Left cardiac atrium (tissue), 4 donors: ENCODE measurements at places on chromosomes 7 and 10. TPM values are rescaled to one million over a fixed set of nuclear protein-coding genes. Genes with fewer than 3 reads are reported as not detected.
A peak's percentile ranks its signal among the peaks of the same experiment; 100 is the strongest.

DNA sequence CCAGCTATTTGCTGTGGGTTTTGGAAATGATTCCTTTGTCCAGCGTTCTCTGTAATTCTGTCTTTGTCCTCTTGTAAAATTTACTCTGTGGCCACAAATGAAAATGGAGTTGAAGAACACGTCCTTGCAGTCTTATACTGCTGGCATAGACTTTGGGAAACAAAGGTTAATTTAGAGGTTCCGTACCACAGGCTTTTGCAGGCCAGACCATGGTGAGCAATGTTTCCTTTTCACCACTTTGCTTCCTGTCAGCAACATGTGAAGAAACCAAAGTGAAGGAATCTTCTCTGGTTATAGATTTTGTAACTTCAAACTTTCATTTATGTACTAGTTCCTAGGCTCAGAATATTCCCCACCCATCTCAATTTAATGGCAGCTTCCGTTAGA lies 488.5 kb downstream of the MDFIC start:
- no peak for DNase-seq

GRCh38 chr7:50056131-50056530 lies 36.9 kb downstream of the ZPBP start:
- no peak for DNase-seq

The TMEM270 gene
- not detected for total RNA-seq

- no peak for DNase-seq
Measured at GRCh38 chr10:72625276-72625607, 637 bp downstream of the MICU1 start.

DNA sequence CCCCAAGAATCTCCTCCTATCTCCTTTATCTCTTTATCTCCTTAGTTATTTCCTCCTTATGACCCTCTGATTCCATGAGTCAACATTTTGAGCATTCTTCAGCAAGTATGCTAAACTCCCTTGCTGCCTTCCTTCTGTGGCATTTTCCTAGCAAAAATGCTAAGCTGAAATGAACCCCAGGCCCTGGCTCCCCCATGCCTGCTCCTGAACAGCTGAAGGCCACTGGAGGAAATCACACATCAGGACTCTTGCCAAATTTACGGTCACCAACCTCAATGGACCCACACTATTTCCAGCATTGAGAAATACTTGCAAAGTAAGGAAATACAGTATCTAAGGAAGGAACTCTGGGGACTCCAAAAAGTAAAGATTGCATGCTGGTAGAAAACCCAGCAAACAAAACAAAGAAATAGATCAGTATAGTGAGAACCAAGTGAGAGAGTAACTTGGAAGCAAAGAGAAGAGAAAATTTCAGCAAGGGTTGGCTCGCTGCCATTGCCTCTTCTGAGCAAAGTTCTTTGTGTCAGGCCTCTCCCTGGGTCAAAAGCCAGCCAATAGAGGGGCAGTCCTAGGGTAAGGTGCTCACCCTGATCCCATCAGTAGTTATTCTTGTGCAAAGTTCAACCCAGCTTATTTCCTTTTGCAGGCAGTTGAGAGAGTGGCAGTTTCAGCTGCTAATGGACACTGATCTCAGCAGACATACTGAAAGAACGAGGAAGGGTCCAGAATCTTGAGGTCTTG lies 5.1 kb upstream of the PLEKHS1 start:
- no peak for DNase-seq

The TUBB8 gene
- not detected for total RNA-seq

GRCh38 chr10:79247373-79248137 lies 99.7 kb upstream of the PPIF start:
- no peak for DNase-seq

The EPHB6 gene
- total RNA-seq = 9.3 TPM

DNA sequence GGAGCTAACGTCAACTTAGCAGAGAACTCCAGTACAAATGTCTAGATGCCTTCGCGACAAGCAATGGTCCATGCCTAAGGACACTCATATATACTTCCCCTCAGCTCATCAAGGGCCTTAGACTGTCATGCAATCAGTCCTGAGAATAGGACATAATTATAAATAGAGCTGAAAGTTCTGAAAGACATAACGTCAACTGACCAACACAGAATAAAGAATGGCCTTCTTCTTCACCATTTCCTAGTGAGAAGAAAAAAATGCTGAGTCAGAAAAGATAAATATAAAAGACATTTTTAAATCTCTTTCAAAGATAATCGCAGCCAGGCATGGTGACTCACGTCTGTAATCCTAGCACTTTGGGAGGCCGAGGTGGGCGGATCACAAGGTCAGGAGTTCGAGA lies 83.2 kb downstream of the ARMH3 start:
- no peak for DNase-seq

DNA sequence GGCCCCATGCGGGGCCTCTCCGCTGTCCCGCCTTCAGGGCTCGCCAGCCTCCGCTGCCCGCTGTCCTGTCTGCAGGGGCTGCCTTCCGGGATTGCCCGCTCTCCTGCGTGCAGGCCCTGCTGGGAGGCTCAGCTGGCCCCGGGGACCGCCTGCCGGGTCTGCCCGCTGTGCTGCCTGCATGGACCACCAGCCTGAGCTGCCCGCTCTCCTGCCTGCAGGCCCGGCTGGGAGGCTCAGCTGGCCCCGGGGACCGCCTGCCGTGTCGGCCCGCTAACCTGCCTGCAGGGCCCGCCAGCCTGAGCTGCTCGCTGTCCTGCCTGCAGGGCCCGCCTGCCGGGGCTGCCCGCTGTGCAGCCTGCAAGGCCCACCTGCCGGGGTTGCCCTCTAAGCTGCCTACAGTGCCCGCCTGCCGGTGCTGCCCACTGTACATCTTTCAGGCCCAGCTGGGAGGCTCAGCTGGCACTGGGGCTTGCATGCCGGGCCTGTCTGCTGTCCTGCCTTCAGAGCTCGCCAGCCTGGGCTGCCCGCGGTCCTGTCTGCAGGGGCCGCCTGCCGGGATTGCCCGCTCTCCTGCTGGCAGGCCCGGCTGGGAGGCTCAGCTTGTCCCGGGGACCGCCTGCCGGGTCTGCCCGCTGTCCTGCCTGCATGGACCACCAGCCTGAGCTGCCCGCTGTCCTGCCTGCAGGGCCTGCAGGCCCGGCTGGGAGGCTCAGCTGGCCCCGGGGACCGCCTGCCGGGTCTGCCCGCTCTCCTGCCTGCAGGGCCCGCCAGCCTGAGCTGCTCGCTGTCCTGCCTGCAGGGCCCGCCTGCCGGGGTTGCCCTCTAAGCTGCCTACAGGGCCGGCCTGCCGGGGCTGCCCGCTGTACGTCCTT lies 165.1 kb downstream of the GLRX3 start:
- DNase-seq = no peak

GRCh38 chr7:151687523-151688235 lies 168.0 kb upstream of the RHEB start:
- DNase-seq = peak; percentile 75

DNA sequence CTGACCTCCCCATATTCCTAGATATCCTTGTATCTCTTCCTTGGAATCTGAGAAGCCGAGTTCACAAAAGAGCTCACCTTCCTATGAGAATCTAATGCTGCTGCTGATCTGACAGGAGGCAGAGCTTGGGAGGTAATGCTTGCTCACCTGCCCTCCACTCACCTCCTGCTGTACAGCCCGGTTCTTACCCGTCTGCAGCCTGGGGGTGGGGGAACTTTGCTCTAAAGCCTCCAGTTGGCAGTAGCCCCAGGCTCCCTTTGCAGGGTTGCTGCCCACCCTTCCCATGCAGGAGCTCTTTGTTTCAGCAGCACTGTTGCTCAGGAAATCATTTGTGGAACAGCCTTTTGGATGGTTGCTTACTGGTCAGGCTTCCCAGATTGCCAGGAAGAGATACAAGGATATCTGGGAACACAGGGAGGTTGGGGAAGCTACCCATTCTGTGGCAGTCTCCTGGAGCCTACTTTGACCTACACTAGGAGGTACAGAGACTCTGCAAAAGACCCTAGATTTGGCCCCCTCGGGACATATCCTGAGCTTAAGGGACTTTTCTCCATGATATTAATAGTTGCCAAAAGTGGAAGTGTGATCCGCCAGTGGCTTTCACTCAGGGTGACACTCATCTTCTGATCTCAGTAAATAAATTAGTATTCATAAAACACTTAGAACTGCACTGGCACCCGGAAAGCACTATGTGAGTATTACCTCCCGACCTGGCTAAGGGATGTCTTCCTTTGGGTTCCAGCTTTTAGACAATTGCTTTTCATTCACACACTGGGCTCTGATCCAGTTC lies 363.7 kb upstream of the PODXL start:
- DNase-seq = no peak

The CTAGE4 gene
- not detected for total RNA-seq

The TBXAS1 gene
- 11.3 TPM for total RNA-seq

- peak; percentile 31 for DNase-seq
Measured at GRCh38 chr10:26890956-26891355, 30.2 kb upstream of the ABI1 start.

DNA sequence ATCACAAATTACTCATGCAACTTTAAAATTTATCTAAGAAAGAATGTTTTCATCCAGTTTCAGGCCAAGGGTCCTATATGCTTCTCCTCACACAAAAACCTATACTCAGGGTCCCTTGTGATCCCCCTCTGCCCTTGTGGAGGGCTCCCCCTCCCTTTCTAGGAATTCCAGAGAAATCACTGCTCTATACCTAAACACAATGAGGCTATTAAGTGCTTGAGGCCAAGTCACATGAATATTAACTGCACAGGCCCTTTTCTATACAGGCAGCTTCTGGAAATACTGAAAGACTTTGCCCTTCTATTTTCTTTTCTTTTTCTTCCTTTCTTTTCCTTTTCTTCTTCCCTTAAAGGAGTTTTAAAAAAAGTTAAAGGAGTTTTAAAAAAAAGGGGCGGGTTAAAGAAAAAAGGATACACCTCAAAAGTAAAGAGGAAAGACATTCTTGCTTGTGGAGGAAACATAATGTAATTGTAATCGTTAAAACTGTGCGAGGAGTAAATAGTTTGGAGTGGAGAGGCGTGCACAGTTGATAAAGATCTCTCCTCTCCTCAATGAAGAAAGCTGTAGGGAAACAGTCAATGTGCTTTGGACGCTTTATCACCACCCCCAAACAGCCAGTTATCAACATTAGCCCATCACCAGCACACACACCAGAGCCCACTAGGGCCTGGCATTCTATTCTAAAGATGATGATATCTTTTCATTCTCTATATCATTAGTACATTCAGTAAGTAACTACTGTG lies 16.4 kb downstream of the GRB10 start:
- no peak for DNase-seq

DNA sequence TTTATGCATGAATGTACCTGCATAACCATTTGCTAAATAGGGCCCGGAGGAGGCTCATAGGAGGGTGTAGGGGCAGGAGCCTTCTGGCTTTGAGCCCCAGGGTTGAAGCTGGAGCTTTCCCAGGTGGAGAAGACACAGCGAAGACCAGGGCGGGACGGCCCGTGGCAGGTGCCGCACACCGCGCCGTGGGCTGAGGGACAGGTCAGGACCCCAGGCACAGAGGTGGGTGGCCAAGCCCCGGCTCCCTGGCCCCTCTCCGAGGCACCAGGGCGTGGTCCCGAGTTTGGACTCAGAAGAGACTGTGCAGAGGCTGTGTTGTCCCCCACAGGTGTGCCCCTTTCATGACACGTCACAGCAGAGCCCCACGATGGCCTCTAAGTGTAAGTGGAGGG lies 56.5 kb downstream of the PWWP2B start:
- DNase-seq = no peak

The FGFBP3 gene
- 0.81 TPM for total RNA-seq

The VENTX gene
- total RNA-seq = 1.3 TPM

DNA sequence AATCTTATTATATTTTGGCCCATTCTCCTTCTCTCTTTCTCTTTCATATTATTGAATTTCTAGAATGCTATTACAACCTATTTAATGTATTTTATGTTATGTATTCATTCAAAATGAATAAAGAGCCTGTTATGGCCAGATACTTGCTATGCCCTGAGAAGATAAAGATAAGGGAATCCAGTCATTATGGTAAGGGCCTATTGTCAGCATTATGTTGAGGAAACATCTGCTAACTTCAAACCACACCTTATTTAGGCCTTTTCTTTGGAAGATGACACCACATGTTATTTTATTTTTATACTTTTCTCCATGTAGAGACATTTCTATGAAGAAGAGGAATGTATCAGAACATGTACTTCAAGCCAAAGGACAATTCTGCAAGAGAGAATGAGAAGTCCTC lies 60.5 kb upstream of the MPP7 start:
- no peak for DNase-seq

GRCh38 chr10:6142644-6143043 lies 53.8 kb downstream of the RBM17 start:
- no peak for DNase-seq

The NANOS1 gene
- 3.3 TPM for total RNA-seq

The INA gene
- total RNA-seq = not detected

DNA sequence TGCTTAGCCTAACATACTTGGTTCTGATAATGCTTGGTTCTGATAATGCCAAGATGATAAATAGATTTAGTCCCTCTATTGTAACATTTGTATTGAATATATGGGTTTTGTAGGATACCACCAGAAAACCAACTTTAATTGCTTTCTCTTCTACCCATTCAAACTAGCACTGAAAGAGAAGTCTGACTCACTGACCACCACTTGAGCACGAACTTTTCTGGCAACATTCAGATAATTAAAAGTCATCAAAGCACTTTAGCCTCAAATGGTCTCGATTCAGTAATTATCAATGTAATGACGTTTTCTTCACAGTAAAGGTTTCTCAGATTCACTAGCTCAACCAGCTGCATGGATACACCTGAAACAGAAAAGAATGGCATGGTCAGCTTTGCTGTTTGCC lies 63.0 kb downstream of the HDAC9 start:
- no peak for DNase-seq

DNA sequence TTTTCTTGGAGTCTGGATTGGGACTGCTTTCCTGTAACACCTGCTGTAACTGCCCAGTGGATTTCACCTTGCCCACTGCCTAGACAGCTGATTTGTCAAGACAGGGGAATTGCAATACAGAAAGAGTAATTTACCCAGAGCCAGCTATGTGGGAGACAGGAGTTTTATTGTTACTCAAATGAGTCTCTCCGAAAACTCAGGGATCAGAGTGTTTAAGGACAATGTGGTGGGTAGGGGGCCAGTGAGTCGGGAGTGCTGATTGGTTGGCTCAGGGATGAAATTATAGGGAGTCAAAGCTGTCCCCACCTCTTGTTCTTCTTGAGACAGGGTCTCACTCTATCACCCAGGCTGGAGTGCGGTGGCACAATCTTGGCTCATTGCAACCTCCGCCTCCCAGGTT lies 25.2 kb upstream of the BNIP3 start:
- no peak for DNase-seq

DNA sequence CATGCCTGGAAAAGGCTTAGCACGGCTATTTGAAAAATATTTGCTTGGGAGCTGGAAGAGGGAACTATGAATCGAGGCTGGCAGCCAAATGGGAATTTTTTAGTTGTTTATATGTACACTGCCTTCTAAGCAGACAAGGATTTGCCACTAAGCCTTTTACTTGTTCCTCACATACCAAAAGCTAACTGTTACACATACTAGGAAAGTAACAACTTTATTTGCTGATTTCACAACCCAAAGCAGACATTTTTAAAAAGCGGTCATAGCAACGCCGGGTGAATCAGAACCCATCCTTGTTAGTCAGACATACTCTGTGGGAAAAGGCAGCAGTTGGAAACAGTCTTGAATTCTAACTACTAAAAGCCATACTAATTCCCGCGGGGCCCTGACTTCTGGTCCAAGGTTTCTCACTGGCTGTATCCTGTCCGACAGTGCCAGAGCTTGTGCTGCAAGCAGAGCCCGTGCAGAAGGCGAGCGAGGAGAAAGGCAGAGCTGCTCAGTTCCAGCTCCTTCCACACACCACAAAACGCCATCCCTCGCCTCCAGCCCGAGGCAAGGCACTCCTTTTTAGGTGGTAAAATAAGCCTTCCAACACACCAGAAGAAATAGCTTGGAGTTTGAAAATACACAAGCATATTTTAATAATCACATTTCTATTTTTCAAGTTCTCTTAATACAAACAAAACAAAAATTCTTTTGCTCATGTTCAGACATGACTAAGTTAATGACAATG lies 89.2 kb downstream of the RNF216 start:
- DNase-seq = peak; percentile 91

The GSTO2 gene
- 0.82 TPM for total RNA-seq

The RBP3 gene
- total RNA-seq = not detected
